A172 (cell line): ENCODE measurements at places on chromosomes 13 and 19. TPM values are rescaled to one million over a fixed set of nuclear protein-coding genes. Genes with fewer than 3 reads are reported as not detected.

The UGGT2 gene
- 54.0 and 66.1 TPM in 2 replicates for total RNA-seq

The ZNF446 gene
- 17.1 and 18.8 TPM in 2 replicates for total RNA-seq

DNA sequence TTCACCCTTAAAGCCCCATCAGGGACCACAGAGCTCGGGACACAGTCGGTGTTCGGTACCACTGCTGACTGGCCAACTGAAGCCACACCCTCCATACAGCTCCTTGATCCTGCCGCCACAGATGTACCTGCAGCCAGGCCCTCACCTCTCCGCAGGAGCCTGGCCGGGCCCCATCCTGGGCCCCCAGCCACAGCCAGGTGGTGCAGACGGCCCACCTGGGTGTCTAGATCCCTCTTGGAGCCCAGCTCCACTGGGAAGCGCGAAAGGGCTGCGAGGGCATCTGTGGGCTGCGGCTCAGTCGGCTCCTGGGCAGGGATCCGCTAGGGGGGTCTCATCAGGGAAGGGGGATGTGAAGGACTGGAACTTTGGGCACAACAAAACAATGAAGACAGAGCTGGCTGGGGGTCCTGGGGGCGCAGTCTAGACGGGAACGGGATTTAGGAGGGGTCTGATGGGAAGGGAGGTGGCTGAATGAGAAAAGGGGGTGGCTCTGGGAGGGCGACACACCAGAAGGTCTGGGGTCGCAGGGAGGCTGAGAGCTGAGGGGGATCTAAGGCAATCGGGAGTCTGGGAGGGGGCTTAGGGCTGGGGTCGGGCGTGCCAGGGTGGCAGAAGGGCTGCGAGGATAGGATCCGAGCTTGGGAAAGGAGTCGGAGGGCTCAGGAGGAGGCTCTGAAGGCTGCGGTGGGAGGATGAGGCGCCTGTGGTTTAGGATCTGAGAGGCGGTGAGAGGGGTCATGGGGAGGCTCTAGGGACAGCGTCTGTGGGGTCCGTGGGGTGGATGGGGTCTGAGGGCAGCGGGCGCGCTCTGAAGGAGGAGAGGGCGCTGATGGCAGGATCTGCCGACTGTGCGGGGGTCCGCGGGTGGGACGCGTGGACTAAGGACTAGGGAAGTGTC, 15.8 kb downstream of the PRODH2 start:
- no peak for DNase-seq

DNA sequence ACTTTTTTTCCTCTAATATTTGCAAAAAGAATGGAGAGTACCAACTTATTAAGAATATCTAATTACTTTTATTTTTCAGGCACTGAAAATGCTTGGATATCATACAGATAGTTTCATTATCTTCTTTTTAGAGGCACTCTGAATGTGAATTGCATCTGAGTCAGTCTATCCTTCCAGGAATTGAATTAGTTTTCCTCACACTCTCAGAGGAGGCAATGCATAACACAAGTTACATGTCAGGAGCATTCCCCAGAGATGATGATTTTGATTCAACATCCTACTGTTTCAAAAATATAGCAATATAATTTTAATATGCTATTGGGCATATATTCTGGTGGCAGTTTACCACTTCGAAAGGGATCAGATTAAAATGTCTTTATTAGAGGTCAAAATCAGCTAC, 1315.4 kb downstream of the PCDH9 start:
- no peak for DNase-seq

GRCh38 chr13:75872980-75873379, 236.8 kb downstream of the LMO7 start:
- DNase-seq = no peak
